ENCODE measurements at places on chromosomes 2 and 18.

GRCh38 chr2:186755066-186755465, 61.2 kb downstream of the FAM171B start:
- no peak for DNase-seq

- DNase-seq: no peak
Measured at GRCh38 chr2:59025157-59025757, 784.1 kb upstream of the FANCL start.

GRCh38 chr18:6589923-6590322, 139.6 kb upstream of the ARHGAP28 start:
- DNase-seq: no peak

GRCh38 chr2:99171377-99172140, 9.3 kb downstream of the MITD1 start:
- DNase-seq: no peak

GRCh38 chr2:111896576-111896975, 1.8 kb upstream of the MERTK start:
- DNase-seq: no peak

GRCh38 chr2:134932864-134933526, 14.4 kb downstream of the CCNT2 start:
- no peak for DNase-seq

DNA sequence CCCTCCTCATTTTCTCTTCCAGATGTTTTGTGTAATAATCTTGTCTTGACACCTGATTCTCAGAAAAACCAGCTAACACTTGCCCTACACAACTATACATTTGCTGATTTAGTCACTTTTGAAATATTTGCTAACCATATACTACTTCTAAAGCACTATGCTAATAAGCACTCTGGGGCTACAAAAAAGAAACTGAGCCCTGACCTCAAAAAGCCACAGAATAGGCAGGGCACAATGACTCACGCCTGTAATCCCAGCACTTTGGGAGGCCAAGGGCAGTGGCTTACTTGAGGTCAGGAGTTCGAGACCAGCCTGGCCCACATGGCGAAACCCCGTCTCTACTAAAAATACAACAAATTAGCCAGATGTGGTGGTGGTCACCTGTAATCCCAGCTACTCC, 266.0 kb downstream of the RAD51AP2 start:
- no peak for DNase-seq

GRCh38 chr2:68417926-68418325, 49.2 kb downstream of the FBXO48 start:
- DNase-seq: no peak

- DNase-seq: no peak
Measured at GRCh38 chr2:224257156-224257555, 144.8 kb downstream of the FAM124B start.

- DNase-seq: no peak
Measured at GRCh38 chr18:55968550-55968949, 380.6 kb upstream of the TCF4 start.

DNA sequence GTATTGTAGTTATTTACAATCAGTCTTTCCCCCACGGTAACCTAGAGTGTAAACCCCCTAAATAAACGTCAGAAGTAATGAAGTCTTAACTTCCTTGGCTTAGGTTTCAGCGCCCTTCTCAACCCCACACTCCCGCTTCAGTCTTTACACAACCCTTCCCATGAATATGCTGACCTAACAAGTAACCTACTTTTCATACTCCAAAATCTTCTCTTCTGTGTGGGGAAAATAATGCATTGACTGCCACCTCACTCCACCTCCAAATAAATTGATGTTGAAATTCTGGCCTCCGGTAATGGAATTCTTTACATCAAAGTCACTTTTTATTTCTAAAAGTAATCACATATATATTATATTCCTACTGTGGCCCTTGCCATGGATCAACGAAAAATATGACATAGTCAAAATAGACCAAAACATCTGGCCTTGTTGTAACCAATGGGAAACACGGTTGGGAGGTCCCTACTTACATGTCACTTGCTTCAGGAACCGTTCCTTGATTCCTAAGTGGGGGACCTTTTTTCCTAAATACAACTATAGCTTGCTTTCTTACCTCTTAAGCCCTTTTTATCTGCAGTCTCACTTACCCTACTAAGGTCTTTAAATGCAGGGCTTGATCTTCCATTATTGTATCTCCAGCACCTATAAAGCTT, 961 bp downstream of the GEN1 start:
- no peak for DNase-seq

- no peak for DNase-seq
Measured at GRCh38 chr2:128412181-128412871, 93.7 kb upstream of the HS6ST1 start.

Data from activated CD4-positive, CD25-positive, alpha-beta regulatory T cell treated with anti-CD3 and anti-CD28 coated beads, Interleukin-2, amount 50 U/mL, for 16 hours (primary cell).